ENCODE measurements at places on chromosomes 13 and 19.

GRCh38 chr19:2648528-2648937 is 54.0 kb downstream of the GNG7 start:
- DNase-seq = peak; percentile 53

GRCh38 chr19:17766543-17767131 is 15.4 kb downstream of the FCHO1 start:
- peak; percentile 37 for DNase-seq

DNA sequence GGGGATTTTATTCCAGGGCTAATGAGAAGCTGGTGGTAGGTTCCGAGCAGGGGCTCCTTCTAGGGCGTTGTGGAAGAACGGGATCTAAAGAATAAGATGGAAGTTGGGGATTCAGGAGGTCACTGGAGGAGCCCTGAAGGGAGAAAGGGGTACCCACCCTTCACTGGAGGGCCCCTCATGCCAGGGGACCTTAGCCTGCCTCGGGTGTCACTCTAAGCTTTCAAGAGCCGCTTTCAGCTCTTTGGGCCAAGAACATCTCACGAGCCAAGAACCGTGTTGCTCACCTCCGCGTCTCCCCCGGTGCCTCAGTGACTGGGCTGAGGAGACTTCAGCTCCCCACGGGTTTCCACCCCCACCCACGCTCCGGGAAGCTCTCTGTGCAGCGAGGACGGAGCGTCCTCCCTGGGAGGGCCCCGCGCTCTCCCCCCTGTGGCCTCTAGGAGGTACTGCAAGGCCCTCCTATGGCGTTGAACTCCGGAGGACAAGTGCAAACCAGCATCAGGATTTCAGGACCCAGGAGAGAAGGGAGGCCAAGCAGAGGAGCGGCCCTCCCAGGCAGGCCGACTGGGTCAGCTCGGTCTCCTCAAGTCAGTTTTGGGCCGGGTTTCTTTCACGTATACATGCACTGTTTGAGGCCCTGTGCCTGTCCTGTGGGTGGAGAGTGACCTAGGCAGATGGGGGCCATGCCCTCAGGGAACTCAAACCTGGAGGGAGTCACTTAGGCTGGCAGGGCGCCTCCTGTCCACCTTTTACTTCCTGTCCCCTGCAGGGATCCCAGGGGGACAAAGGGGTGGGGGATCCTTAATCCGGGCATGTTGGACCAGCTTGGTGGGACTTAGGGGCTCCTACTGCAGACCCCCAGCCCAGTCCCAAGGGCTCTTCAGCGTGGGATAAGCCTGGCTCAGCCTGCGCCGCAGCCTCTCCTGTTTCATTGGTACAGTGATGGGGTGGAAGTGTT is 5.1 kb upstream of the KRTDAP start:
- no peak for DNase-seq

GRCh38 chr13:21530656-21531055 is 71.6 kb upstream of the ZDHHC20 start:
- DNase-seq = no peak

- peak; percentile 20 for DNase-seq
These were observed 3.5 kb downstream of the YJEFN3 start for GRCh38 chr19:19531951-19532805.

- DNase-seq = no peak
These were observed 326.7 kb downstream of the RBM26 start for GRCh38 chr13:79079351-79079839.

- DNase-seq = no peak
These were observed 2.5 kb downstream of the CALR start for GRCh38 chr19:12940897-12941296.
